ENCODE measurements at places on chromosomes 3 and 15.

GRCh38 chr3:24678421-24678865, 183.8 kb upstream of the THRB start:
- no peak for DNase-seq

- no peak for DNase-seq
Measured at GRCh38 chr15:59711451-59712243, 22.5 kb upstream of the BNIP2 start.

DNA sequence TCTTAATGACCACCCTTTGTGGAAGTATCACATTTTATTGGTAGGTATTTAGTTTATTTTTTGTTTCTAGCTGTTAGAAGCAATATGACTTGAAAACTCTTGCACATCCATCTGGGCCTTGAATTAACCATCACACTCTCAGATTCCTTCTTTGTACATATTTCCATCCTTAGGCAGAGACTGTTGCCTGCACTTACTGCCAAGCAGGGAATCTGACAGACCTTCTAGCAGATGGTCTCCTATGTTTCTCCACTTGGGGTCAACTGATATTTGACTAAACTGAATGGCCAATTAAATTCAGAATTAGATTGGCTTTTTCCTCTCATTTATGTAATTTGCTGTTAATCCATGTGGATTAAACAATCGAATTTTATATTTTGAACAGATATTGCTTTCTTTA, 324.9 kb upstream of the TGFBR2 start:
- no peak for DNase-seq

- DNase-seq = peak; percentile 44
Measured at GRCh38 chr3:112043621-112044201, 9.2 kb downstream of the TMPRSS7 start.

DNA sequence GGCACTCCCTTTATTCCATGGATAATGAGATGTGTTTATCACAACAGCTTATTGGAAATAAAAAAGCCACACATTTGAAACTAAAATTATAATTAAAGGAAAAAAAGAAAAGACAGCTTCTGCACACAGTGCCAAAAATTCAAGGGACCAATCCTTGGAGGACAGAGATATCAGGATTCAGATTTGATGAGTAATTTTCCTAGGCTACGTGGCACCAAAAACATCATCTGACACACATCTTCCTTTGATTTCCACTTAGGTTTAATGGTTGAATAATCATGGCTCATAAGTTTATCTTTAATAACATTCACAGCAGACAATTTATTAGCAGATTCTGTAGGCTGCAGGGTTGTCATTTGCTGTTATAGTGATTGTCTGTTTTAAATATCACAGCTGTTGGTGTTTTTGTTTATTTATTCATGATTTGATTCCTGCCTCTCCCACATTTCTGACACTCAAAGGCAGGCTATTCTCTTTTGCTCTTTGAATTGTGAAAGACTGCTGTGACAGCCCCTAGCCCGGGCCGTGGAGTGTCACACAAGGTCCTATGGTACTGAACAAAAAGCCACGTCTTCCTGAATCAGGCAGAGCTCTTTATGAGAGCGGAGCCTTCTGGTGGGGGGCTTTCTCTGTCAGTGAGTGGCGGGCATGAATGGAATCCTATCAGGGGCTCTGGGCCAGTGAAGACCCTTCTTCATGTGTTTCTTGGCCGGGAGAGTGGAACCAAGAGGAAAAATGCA, 708.5 kb downstream of the SQOR start:
- no peak for DNase-seq

DNA sequence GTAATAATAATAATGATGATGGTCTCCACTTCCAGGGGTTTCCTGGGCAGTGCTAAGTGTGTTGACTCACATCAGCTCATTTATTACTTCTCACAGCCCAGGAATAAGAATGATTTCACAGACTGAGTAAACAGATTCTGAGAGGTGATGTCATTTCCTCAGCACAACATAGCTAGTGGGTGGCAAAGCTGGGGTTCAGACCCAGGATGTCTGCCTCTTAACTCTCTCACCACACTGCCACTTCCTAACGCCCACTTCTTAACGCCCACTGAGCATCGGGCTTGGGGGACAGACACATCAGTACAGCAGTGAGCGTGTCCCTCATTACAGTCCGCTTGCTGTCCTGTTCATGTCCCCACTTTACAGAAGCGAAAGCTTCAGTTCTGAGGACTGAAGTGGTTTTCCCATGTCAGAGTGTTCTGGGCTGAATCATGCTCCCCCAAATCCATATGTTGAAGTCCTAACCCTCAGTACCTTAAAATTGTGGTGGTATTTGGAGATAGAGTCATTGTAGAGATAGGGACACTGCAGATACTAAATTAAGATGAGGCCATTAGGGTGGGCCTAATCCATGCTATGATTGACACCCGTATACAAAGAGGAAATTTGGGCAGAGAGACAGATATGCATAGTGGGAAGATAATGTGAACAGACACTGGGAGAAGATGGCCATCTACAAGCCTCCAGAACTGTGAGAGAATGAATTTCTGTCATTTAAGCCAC, 68.0 kb downstream of the ATP2B2 start:
- no peak for DNase-seq

DNA sequence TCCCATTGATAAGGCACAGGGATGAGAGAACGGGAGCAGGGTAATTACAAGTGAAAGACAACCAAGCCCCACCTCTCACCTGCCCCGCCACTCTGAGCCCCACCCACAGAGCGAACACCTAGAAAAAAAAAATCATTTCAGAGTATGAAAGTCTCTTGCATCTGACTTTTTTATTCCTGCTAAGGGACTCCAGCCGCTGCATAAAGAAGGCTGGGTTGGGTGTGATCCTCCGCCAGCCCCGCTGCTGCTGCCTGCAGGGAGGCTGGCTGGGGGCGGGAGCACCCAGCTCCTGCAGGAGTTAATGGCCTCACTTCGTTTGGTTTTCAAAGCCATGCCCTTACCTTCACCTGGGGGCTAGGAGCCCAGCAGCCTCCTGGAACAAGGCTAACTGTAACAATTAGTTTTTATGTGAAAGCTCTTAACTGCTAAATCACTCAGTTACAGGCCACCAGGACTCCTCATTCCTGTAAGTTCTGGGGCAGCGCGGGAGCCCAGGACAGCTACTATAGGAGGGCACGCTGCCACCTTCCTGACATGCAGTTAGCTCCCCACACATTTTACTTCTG, 78.0 kb upstream of the SNRPA1 start:
- DNase-seq = no peak

- DNase-seq = no peak
Measured at GRCh38 chr3:140068494-140069017, 133.6 kb downstream of the CLSTN2 start.

- DNase-seq = no peak
Measured at GRCh38 chr3:43789028-43789427, 98.3 kb downstream of the ABHD5 start.

GRCh38 chr3:23760871-23761373, 44.8 kb upstream of the UBE2E1 start:
- DNase-seq = no peak

- DNase-seq = peak; percentile 97
Measured at GRCh38 chr3:184174646-184175492, at the start of gene AP2M1. Gene AP2M1, plus strand, starts transcription at chr3:184174855. Its CDS starts 2,139 bp downstream, at chr3:184176994.

DNA sequence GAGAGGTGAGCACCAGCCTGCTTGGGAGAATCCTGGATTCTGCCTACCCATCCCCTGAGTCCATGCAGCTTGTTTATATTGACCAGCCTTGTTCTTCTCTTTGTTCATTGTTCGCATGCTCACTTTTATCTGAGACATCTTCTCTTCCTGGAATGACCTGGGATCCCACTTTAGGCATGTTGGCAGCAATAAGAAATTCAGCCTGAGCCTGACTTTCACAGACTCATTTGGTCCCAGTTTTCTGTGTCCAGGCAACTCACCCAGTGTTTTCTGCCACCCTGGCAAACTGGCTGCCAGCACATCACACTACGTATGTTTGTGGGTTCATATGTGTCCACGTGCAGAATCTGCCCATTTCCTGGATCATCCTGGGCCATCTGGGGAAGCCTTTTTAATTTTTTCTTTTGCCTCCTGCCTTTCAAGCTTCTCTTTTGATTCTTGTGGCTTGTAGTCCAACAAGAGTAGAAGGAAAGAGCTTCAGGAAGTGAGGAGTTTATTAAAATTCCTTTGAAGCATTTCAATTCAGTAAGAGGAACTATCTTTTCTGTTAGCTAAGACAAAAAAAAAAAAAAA, 199.9 kb downstream of the FNDC3B start:
- DNase-seq = no peak

- no peak for DNase-seq
Measured at GRCh38 chr3:179402963-179403362, 48.3 kb downstream of the GNB4 start.

GRCh38 chr3:156431334-156432124, 123.4 kb downstream of the SSR3 start:
- no peak for DNase-seq

DNA sequence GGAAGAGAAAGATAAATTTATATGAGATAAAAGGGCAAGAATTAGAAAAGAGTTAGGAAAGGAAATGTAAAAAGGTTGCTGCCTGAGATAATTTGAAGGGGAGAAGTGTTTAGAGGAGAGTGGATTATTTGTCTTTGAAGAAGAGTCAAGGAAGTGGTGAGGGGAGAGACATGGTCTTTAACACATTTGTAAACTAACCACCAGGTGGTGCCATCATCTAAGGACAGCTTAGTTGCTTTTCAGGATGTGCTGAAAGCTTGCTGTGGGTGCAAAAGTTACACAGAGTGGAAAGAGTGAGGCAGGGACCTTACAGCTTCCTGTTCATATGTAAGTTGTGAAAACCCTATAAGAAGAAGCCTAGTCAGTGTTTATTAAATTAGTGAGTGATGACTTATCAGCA, 114.1 kb upstream of the DNAJC19 start:
- no peak for DNase-seq

DNA sequence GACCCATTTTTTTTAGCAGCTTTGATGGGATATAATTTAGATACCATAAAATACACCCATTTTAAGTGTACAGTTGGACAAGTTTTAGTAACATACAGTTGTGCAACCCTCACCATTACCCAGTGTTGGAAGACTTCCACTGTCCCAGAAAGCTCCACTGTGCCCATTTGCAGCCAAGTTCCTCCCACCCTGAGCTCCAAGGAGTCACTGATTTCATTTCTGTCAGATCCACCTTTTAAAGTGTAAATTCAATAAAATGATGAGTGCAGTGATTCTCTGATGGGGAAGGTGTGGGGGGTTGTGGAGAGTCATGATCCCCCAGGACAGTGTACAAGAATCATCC, 93.2 kb upstream of the IGF1R start:
- DNase-seq = no peak

DNA sequence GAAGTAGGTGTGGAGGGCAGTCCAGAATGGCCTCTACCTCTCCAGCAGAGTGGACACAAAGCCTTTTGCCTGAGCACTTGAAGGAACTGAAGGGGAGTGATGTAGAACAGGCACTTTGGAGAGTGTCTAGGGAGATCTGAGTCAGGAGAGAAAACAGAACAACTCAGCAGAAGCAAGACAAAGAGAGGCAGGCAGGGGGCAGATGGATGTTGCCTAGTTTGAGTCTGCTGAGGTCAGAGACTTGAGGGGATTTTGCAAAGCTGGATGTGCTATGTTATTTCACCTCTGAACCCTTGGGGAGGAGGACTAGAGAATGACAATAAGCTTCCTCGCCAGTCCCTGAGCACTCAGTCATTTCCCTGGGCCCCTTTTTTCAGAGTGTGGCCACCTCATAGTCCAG, 366.4 kb downstream of the EPHB1 start:
- DNase-seq = no peak

GRCh38 chr15:49464522-49464921, 41.5 kb downstream of the FGF7 start:
- DNase-seq = no peak

DNA sequence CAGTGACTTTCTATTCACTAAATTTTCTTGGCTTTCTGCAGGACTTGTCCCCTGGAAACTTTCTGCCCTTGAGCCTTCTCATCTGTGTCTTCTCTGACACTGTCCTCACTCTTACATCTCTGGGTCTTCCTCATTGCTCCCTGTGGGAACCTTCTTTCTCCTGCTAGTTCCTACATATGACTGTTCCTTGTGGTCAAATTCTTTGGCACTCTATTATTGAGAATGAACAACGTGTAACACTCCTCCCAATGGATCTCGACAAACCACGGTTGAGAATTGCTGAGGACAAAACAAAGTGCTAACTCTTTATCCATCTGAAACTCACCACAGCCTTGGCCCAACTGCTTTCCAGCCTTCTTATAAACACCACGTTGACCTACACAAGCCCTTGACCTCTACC, 3.5 kb upstream of the FAM81A start:
- no peak for DNase-seq

GRCh38 chr3:127604035-127604434, 5.8 kb downstream of the MCM2 start:
- no peak for DNase-seq

GRCh38 chr3:117708601-117709000, 999.0 kb downstream of the TUSC7 start:
- no peak for DNase-seq

GRCh38 chr15:72825829-72826228, 42.3 kb upstream of the ADPGK start:
- no peak for DNase-seq

DNA sequence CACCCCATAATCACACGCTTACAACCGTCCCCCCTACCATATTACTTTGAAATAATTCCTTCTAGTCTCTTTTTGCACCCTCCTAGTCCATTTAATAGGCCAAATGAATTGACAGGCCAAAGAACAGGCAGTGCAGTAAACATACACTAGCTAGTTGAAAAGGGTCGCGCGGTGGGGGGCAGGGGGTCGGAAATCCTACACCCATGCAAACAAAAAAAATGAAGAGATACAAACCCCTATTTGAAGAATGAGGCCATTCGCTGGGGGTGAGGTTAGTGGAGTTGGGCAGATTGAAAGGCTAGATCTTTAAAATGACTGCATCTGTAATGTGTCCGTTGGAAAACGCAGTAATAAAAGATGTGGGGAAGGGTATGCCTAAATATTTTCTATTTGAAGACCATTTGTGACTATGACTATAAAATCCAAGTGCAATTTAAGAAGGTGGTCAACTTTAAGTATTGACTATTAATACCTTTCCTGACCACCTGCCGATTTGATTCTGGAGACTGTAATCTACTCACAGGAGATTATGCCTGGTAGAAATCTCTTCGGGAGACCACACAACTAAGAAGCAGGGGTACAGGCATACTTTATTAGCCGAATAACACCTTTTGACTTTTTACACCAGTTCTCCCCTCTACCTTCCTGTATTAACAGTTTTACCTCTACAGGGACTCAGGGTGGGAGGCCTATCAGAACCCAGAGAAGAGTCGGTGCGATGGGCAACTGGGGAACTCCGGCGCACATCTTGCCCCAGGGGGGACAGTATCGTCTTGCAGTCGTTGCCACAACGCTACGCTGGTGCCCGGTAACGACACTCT, 762 bp upstream of the ARL6 start:
- DNase-seq = no peak

- DNase-seq = no peak
Measured at GRCh38 chr3:6791161-6791560, 69.8 kb upstream of the GRM7 start.

GRCh38 chr3:18027161-18027939, 284.9 kb upstream of the TBC1D5 start:
- no peak for DNase-seq

All from HuH-7.5 (cell line).